ENCODE measurements at places on chromosomes 2 and 18.

GRCh38 chr2:230893841-230894781, 29.4 kb downstream of the ITM2C start:
- peak; percentile 47 for DNase-seq

GRCh38 chr18:59983506-59983905, 83.7 kb downstream of the PMAIP1 start:
- no peak for DNase-seq

DNA sequence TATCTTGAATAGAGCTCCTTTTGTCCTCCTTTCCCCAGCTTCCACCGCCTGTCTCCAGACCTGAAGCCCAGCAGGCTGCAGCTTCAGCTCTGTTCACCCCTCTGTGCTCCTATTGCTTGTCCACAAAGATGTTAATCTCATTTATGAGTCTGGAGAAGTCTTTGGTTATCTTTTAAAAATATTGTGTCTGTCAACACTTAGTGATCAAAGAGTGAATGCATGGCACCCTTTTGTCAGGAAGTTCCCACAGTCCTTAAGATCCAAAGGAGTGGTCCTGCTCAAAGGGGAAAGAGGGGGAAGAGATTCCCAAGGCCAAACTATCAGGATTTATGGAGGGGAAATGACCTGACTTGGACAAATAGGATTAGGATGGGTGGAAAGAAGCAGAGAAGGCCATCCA, 118.9 kb downstream of the ACAA2 start:
- DNase-seq, result no peak

DNA sequence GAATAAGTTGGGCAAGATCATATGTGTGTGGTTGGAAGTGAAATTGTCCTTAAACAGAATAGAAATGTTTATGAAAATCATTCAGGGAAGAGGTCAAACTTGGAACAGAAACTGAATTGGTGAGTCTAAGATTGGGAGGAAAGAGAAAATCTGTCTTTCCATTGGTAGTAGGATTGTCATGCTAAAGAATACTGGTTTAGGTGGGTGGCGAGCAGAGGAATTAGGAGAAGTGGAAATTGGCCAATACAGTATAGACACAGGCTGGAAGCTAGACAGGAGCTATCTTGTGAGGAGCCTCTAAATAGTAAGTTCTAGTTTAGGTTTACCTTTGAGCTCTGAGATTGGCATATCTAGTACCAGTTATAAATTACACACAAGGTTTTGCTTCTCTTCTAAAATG, 80.9 kb upstream of the KYNU start:
- no peak for DNase-seq

GRCh38 chr2:2145817-2146216, 185.3 kb downstream of the MYT1L start:
- DNase-seq, result no peak

Measured in activated CD8-positive, alpha-beta memory T cell treated with anti-CD3 and anti-CD28 coated beads, Interleukin-2, amount 50 U/mL, for 4 hours (primary cell).